CD4-positive, alpha-beta T cell treated with Interferon gamma for 1 hour (primary cell): ENCODE measurements at places on chromosomes 1 and 21.

DNA sequence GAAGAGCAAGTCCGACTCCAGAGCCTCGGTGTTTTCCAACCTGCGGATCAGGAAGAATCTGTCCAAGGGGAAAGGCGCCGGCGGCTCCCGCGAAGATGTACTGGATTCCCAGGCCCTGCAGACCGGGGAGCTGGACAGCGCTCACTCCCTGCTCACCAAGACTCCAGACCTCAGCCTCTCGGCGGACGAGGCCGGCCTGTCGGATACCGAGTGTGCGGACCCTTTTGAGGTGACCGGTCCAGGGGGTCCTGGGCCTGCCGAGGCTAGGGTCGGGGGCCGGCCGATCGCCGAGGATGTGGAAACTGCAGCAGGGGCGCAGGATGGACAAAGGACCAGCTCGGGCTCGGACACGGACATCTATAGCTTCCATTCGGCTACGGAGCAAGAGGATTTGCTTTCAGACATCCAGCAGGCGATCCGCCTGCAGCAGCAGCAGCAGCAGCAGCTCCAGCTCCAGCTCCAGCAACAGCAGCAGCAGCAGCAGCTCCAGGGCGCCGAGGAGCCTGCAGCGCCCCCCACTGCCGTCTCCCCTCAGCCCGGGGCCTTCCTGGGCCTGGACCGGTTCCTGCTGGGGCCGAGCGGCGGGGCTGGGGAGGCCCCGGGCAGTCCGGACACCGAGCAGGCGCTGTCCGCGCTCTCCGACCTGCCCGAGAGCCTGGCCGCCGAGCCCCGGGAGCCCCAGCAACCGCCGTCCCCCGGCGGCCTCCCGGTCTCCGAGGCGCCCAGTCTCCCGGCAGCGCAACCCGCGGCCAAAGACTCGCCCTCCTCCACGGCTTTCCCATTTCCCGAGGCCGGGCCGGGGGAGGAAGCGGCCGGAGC lies 827 bp downstream of the FMN2 start:
- no peak for DNase-seq

- no peak for DNase-seq
Measured at GRCh38 chr1:199784138-199784895, 243.2 kb upstream of the NR5A2 start.

DNA sequence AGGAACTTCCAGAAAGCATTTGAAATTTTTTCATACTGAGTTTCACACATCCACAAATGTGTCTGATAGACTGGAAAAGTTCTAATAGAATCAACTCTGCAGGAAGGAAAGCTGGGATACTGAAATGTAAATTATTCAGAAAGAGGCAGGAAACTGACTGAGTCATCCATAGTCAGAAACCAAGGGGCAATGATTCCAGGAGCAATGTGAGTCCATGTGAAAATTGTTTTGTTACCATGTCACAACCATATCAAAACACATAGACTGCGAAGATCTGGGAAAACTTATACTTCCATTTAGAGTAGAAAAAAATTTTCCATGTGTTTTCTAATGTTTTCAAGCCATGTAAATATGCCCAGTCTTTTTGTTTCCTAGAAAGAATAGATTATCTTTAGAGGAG lies 142.3 kb upstream of the TMPRSS15 start:
- no peak for DNase-seq

- no peak for DNase-seq
Measured at GRCh38 chr1:6476483-6476882, 10.5 kb upstream of the TNFRSF25 start.

DNA sequence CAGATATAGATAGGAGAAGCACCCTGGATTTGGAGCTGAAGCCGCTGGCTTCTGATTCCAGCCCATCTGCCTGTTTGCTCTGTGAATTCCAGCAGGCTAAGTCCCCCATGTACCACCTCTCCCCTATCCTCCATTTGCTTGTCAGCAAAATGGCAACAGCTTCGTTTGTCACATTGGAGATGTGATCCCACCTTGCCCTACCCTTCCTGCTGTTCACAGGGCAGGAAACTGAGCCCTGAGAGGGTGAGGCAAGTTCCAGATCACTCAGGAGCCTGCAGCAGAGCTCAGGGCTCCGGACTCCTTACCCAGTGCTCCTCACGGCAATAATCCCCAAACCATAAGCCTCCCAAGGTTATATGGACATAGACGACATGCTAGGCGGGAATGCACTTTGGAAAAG lies 14.9 kb downstream of the SLC2A1 start:
- DNase-seq: no peak

DNA sequence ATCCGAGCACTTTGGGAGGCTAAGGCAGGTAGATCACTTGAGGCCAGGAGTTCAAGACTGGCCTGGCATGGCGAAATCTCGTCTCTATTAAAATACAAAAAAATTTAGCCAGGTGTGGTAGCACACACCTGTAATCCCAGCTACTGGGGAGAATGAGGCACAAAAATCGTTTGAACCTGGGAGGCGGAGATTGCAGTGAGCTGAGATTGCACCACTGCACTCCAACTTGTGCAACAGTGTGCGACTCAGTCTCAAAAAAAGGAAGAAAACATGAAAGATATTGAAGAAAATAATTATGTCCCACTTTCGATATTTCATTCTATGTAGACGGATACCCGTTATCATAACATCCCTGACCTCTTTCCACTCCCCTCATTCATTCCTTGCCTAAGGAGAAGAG lies 19.2 kb downstream of the TUT4 start:
- DNase-seq: no peak

DNA sequence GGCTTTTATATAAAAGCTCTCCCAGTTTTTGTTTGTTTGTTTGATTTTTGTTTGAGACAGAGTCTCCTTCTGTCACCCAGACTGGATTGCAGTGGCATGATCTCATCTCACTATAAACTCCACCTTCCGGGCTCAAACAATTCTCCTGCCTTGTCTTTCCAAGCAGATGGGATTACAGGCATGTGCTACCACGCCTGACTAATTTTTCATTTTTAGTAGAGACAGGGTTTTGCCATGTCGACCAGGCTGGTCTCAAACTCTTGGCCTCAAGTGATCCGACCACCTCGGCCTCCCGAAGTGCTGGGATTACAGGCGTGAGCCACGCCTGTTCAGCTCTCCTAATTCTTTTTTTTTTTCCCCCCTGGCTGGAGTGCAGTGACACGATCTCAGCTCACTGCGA lies 4.4 kb downstream of the PCAT6 start:
- no peak for DNase-seq

DNA sequence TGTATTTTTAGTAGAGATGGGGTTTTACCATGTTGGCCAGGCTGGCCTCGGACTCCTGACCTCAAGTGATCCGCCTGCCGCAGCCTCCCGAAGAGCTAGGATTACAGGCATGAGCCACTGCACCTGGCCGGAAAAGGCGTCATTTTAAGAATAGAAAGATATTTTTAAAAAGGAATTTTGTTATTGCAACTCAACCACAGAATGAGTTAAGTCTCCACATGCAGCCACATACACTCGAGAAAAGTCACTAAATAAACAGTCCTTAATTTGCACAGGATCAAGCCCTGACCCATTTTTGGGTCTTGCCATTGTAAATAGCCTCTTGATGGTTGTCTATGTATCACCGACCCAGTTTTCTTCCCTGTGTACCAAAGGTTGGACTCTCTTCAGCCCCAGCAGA lies 85.5 kb downstream of the FBXO2 start:
- DNase-seq: no peak

- DNase-seq: no peak
Measured at GRCh38 chr1:176560681-176561080, 97.7 kb downstream of the PAPPA2 start.

DNA sequence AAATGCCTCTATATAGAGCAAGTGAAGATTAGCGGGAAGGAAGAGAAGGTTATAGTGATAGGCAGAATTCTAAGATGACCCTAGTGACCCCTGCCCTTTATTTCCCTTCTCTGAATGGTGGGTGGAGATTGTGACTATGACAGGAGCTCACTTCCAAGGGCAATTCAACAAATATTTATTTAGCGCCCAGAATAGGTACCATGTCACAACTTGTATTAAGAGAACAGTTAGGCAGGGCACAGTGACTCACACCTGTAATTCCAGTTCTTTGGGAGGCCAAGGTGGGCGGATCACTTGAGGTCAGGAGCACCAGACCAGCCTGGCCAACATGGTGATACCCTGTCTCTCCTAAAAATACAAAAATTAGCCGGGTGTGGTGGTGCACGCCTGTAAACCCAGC lies 236.0 kb upstream of the POGK start:
- DNase-seq: no peak

GRCh38 chr1:85368073-85368770 lies 91.8 kb upstream of the BCL10 start:
- DNase-seq: no peak

DNA sequence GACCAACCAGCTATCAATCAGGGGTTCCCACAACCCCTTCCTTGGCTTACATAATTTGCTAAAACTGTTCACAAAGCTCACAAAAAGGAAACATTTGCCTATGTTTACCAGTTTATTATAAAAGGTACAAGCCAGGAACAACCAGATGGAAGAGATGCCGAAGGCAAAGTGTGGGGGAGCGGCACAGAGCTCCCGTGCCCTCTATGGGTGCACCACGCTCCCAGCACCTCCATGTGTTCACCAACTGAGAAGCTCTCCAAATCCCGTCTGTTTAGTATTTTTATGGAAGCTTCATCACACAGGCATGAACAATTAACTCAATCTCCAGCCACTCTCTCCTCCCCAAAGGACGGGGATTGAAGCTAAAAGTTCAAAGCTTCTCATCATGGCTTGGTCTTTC lies 32.9 kb downstream of the PSMG1 start:
- DNase-seq: no peak

DNA sequence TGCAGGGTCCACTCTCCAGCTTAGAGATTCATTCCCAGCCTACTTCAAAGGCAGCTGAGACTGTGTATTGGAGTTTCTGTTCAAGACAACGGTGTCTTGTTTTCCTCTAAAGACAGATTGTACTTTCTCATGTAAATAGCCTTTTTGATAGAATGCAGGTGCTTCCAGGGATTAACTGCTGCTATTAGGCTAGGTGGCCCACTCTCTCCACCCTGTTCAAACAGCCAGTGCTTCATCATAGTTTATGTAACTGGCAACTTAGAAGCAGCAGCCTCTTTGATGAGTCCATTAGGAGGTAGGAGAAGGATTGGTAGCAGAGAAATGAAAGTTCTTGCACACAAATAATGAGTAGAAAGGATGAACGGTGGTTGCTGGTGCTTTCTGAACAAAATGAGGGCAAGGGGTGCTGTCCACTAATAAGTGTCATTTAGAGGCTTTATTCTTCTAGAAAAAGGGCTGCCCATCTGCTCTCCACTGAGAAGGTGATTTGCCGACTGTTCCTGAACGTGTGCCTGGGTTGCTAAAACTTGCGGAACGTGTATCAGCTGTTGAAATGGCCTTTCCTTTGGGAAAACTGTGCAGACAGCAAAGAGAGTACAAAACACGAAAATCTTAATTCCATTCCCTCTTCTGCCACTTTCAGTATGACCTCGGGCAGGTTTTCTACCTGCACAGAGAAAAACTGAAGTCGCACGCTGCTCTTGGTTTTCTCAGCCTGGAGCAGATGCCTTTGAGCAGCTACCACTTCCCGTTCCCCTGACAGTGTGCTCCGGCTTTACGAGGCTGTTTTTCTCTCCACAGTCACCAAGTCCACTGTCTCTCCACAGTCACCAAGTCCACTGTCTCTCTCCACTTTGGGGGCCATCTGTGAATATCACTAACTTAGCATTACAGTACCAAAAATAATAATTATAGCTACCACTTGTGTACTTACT lies 228.9 kb downstream of the KIF26B start:
- DNase-seq: no peak

DNA sequence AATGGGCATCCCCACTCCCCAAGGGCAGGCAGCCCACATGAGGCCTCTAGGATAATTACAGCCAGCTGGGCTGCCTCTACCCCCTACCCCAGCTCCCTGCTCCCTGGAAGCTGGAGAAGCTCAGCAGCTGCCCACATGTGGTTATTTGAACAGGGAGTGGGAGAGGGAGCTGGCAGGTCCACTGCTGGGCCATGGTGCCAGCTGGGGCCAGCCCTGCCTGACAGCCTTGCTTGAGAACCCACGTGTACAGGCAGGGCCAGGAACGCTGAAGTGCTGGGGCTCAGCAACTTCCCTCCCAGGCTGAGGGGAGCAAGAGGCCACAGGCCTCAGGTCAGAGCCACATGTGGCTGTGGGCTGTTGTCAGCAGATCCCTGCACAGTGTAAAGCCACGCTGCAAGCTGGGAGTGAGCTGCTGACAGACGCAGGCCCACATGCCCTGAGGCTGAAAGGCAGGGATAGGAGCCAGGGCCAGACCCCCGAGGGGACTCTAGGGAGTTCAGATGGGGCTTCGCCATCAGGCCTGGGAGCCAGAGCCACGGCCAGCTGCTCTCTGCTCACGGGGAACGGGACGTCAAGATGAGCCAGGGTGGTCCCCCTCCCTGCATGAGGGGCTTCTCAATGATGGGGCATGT lies 129.0 kb downstream of the SYF2 start:
- DNase-seq: no peak

GRCh38 chr1:179881642-179882252 lies 338 bp upstream of the TOR1AIP1 start:
- no peak for DNase-seq

- DNase-seq: no peak
Measured at GRCh38 chr1:197222025-197222685, 45.9 kb upstream of the CRB1 start.

DNA sequence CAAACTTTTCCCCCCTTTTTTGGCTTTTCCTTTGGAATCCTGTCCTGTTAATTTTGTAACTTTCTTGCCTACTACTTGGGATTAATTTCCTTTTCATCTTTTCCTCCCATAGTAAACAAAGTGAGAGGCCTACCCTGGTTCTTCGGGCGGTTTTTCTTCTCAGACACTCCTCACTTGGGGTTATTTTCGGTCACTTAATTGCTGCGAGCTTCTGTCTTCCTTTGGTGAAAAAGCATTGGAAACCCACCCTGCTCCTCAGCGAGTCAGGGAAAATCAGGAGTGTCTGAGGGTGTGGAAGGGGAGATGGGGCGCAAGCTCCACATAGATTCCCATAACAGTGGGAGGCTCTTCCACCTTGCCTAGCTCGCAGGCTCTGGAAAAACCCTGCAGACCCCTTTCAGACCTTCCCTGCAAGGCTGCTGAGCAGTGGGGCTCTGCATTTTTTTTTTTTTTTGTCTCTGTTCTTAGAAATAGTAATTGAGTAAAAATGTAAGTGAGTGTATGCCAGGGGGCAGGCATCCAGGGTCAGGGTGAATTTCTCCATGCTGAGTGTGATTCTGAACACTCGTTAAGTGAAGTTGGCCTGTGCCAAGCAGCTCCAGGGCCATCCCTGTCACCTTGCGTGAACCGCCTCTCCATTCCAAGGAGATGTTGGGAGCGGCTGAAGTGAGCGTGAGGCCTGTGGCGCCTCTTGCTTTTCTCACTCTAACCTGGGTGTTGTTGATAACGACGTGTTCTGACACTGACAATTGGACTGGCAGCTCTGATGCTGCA lies 20.3 kb downstream of the TGFB2 start:
- no peak for DNase-seq
